Hematopoietic multipotent progenitor cell treated with erythropoietin and hydrocortisone succinate and interleukin-3 and kit ligand, for 6 days (in vitro differentiated cells): ENCODE measurements at places on chromosomes 3 and 15.
A peak's percentile ranks its signal among the peaks of the same experiment; 100 is the strongest.

DNA sequence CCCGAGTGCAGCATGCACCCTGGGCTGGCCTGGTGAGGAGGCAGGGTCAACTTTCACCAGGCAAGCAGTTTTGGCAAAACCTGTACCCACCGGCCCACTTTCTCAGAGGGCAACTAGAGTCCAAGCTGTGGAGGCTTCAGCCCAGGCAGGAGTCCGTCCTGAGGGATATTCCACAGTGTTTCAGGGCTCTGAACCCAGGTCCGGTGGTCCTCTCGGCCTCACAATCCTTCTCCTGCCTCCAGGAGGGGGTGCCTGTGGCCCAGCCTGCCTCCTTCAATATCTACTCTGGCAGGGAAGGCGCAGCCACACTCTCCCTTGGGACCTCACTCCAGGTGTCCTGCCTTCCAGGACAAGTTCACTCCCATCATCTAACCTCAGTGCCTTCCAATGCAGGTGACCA lies 3.9 kb downstream of the PLA2G4E start:
- DNase-seq = no peak

- no peak for DNase-seq
These were observed 12.2 kb upstream of the PSTPIP1 start for GRCh38 chr15:76982756-76983155.

- no peak for DNase-seq
These were observed 57.6 kb upstream of the BBX start for GRCh38 chr3:107465064-107465631.

- no peak for DNase-seq
These were observed 146.8 kb downstream of the SUCLG2 start for GRCh38 chr3:67507584-67507983.

GRCh38 chr3:187763850-187764648 lies 18.8 kb upstream of the BCL6 start:
- DNase-seq = no peak

GRCh38 chr3:183253528-183254486 lies 754 bp downstream of the B3GNT5 start:
- peak; percentile 61 for DNase-seq

- DNase-seq = no peak
These were observed 2.9 kb upstream of the IL17RC start for GRCh38 chr3:9914011-9914410.
